Chondrocyte (in vitro differentiated cells): ENCODE measurements at places on chromosomes 7 and 10. TPM values are rescaled to one million over a fixed set of nuclear protein-coding genes. Genes with fewer than 3 reads are reported as not detected.

GRCh38 chr10:44390585-44391072, 5.7 kb upstream of the CXCL12 start:
- H3K27me3 ChIP-seq = peaks cover 9% of the 10 kb centered on the region
- peak; percentile 25 for DNase-seq
- H3K36me3 ChIP-seq = peaks cover 3% of the 10 kb centered on the region
- H3K4me3 ChIP-seq = no peak overlapping the region
- peaks cover 15% of the 10 kb centered on the region for H3K4me1 ChIP-seq

- no peaks in the 10 kb centered on the region for H3K4me1 ChIP-seq
- no peaks in the 10 kb centered on the region for H3K36me3 ChIP-seq
- H3K27ac ChIP-seq = no peak overlapping the region
- H3K27me3 ChIP-seq = peaks cover 10% of the 10 kb centered on the region
These were observed 125.8 kb upstream of the UNC5B start for GRCh38 chr10:71086439-71087080.

The DEPP1 gene
- 9.4 to 105 TPM (median 105 TPM) in 3 replicates for total RNA-seq

- H3K27me3 ChIP-seq = no peaks in the 10 kb centered on the region
- DNase-seq = no peak
- no peak overlapping the region for H3K4me3 ChIP-seq
- H3K27ac ChIP-seq = no peak overlapping the region
These were observed 329.4 kb downstream of the OTUD1 start for GRCh38 chr10:23768281-23768680.

GRCh38 chr7:105325216-105325904, 63.4 kb downstream of the SRPK2 start:
- peaks cover 25% of the 10 kb centered on the region for H3K4me1 ChIP-seq
- H3K27ac ChIP-seq = no peak overlapping the region
- no peak overlapping the region for H3K4me3 ChIP-seq
- H3K27me3 ChIP-seq = no peaks in the 10 kb centered on the region
- H3K36me3 ChIP-seq = peaks cover 1% of the 10 kb centered on the region

DNA sequence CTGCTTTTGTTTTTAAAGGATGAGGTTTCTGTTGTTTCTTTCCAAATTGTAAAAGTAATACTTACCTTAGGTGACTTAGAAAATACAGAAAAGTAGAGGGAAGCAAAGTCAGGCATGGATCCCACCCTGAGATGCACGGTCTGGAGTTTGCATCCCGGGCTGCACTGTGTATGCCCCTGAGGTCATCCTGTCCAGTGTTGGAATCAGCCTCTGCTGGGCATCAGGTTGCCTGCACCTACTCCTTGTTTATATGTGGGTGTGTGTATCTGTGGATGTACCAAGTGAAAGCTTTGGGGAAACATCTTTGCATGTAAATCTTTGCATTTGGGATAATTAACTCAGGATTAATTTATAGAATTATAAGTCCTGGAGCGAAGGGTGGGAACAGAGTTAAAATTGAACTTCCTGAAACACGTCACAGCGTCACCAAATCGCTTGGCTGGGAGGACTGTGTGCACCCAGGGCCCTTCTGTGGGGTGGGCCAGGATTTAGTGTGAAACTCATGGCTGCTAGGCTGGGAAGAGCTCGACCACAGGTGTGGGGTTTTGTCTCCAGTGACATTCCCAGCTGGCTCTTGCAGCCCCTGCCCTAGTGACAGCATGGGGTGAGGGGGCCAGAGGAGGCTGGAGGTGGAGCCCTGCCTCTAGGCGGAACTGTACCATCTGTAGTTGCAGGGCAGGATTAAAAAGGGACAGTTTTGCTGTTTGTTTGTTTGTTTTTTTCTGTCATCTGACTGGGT, 27.9 kb downstream of the GTF2IRD1 start:
- peak overlapping the region; percentile 100 for H3K27ac ChIP-seq
- H3K36me3 ChIP-seq = no peaks in the 10 kb centered on the region
- peaks cover 95% of the 10 kb centered on the region for H3K4me1 ChIP-seq
- DNase-seq = no peak

GRCh38 chr10:107848726-107849360, 684.3 kb upstream of the SORCS1 start:
- H3K36me3 ChIP-seq = no peaks in the 10 kb centered on the region
- no peak overlapping the region for H3K4me3 ChIP-seq
- no peaks in the 10 kb centered on the region for H3K4me1 ChIP-seq
- H3K27ac ChIP-seq = no peak overlapping the region

The H2BK1 gene
- not detected in 3 replicates for total RNA-seq

- H3K27ac ChIP-seq = no peak overlapping the region
- peaks cover 2% of the 10 kb centered on the region for H3K4me1 ChIP-seq
- no peak for DNase-seq
- no peak overlapping the region for H3K4me3 ChIP-seq
These were observed 32.7 kb downstream of the R3HCC1L start for GRCh38 chr10:98167191-98167590.

The NAT16 gene
- not detected in 3 replicates for total RNA-seq

DNA sequence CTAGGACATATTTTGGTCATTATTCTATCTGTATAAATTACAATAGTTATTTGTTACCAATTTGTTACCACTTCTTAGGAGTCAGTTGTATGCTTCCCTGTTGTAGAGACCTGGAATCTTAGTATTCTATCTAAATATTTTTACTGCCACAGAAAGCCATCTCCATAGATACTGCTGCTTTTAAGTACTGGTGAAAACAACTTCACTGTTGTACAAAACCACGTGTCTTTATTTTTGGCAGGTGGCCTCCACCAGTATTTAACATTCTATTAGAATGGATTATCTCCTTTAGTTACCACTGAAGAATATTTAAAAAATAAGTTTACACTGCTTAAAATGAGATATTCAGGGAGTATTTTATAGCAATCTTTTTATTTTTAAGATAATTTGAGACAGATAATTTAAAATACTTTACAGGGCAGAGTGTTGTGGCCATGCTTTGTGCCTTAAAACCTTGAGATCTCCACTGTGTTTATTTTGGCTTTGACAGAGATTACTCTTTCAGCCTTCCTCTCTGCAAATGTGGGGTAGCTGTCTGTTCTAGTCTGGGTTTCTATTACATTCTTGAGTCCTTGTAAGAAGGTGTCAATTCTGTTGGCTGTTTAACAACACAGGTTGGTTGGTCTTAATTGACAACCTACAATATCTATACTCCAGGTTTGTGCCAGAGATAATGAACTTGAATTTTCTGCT, 185.6 kb downstream of the LRRC4 start:
- H3K36me3 ChIP-seq = peaks cover 15% of the 10 kb centered on the region
- H3K27me3 ChIP-seq = no peaks in the 10 kb centered on the region
- H3K4me3 ChIP-seq = no peak overlapping the region
- DNase-seq = no peak
- peak overlapping the region; percentile 41 for H3K27ac ChIP-seq

- H3K4me1 ChIP-seq = peaks cover 6% of the 10 kb centered on the region
- peak overlapping the region; percentile 16 for H3K4me3 ChIP-seq
- H3K27me3 ChIP-seq = peaks cover 5% of the 10 kb centered on the region
- DNase-seq = no peak
These were observed 1.7 kb downstream of the SH2B2 start for GRCh38 chr7:102288285-102288930.

DNA sequence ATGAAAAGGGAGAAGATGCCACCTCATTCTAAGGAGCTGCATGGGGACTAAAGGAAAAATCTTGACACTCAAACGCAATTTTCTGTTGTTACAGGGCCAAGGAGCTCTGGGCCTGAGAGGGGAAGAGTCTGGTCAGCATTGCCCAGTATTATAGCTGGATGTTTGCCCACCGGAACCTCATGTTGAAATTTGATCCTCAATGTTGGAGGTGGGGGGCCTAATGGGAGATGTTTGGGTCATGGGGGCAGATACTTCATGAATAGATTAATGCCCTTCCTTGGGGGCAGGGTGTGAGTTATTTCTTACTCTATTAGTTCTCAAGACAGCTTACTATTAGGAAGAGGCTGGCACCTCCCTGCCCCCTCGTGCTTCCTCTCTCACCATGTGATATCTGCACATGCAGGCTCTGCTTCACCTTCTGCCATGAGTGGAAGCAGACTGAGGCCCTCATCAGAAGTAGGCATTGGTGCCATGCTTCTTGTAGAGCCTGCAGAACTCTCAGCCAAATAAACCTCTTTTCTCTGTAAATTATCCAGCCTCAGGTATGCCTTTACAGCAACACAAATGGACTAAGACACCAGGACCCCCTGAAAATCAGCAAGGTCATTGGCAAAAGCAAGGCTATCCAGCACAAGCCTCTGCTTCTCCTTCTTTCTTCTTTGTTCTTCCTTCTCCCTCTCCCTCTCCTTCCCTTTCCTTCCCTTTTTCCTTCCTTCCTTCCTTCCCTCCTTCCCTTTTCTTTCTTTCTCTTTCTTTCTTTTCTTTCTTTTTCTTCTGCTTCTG, 15.1 kb downstream of the GCK start:
- no peaks in the 10 kb centered on the region for H3K27me3 ChIP-seq
- H3K27ac ChIP-seq = no peak overlapping the region
- peaks cover 14% of the 10 kb centered on the region for H3K4me1 ChIP-seq

GRCh38 chr10:5423771-5424170, 11.4 kb downstream of the NET1 start:
- no peak for DNase-seq
- no peaks in the 10 kb centered on the region for H3K27me3 ChIP-seq
- H3K36me3 ChIP-seq = peaks cover 4% of the 10 kb centered on the region
- H3K4me1 ChIP-seq = peaks cover 39% of the 10 kb centered on the region
- H3K27ac ChIP-seq = peak overlapping the region; percentile 78

GRCh38 chr7:129436335-129436923, 2.2 kb downstream of the STRIP2 start:
- H3K4me3 ChIP-seq = no peak overlapping the region
- H3K4me1 ChIP-seq = peaks cover 17% of the 10 kb centered on the region
- H3K36me3 ChIP-seq = no peaks in the 10 kb centered on the region
- H3K27ac ChIP-seq = no peak overlapping the region

GRCh38 chr7:69682518-69682917, 84.2 kb downstream of the AUTS2 start:
- H3K27ac ChIP-seq = no peak overlapping the region
- H3K4me1 ChIP-seq = peaks cover 15% of the 10 kb centered on the region
- DNase-seq = no peak

The PRSS37 gene
- not detected in 3 replicates for total RNA-seq

DNA sequence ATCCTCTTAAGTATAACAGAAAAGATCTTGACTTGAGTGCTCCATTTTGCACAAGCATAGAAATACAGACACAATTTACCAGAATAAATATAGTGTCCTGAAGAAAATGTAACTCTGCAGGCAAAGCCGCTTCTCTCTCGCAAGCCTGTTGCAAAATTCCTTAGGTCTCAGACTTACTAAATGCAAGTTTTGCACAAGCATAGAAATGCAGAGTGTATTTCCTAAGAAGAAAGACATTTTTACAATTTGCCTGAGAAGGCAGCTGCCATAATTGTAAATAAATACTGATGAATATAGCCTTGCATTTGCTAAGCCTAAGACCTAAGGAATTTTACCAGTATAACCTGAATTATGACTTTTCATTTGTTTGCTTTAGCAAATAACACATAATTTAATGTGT, 67.1 kb downstream of the AGMO start:
- no peak overlapping the region for H3K4me3 ChIP-seq
- H3K27me3 ChIP-seq = no peaks in the 10 kb centered on the region
- H3K4me1 ChIP-seq = peaks cover 5% of the 10 kb centered on the region

GRCh38 chr7:37076668-37077067, 352.4 kb upstream of the AOAH start:
- H3K36me3 ChIP-seq = no peaks in the 10 kb centered on the region
- H3K27ac ChIP-seq = no peak overlapping the region
- H3K4me3 ChIP-seq = no peak overlapping the region
- H3K4me1 ChIP-seq = peaks cover 4% of the 10 kb centered on the region
- no peak for DNase-seq
- H3K27me3 ChIP-seq = no peaks in the 10 kb centered on the region
